ENCODE measurements at places on chromosomes 1 and 21.
A peak's percentile ranks its signal among the peaks of the same experiment; 100 is the strongest.

- DNase-seq, result no peak
Observed at GRCh38 chr1:158122833-158123388, 57.8 kb upstream of the CD1D start.

- DNase-seq, result no peak
Observed at GRCh38 chr1:157472959-157473358, 79.4 kb downstream of the FCRL5 start.

DNA sequence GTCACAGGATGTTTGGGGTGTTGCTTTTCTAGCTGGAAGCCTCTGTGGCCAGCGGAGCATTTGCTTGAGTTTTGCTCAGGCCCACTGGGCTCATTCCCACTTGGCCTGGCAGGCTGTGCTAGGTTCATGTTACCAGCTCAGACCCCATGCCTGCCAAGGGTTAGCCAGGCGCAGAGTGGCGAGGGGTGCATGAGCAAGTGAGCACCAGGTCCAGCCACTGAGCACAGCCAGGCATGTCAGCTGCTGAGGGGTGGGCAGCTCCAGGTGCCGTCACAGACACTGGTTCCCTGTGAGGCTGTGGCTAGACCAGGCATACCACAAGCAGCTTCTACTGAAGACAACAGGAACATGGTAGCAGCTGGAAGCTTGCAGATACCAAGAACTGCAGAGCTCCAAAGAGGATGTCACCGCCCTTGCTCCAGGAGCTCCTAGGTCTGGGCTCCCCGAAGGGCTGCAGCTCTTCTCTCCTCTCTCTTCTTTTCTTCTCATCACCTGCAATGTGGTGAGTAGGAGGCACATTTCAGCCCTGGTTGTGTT, 52.0 kb upstream of the CYYR1 start:
- no peak for DNase-seq

GRCh38 chr1:229427572-229427971, 6.3 kb downstream of the ACTA1 start:
- DNase-seq, result no peak

- no peak for DNase-seq
Observed at GRCh38 chr1:114109981-114110380, 43.7 kb downstream of the SYT6 start.

DNA sequence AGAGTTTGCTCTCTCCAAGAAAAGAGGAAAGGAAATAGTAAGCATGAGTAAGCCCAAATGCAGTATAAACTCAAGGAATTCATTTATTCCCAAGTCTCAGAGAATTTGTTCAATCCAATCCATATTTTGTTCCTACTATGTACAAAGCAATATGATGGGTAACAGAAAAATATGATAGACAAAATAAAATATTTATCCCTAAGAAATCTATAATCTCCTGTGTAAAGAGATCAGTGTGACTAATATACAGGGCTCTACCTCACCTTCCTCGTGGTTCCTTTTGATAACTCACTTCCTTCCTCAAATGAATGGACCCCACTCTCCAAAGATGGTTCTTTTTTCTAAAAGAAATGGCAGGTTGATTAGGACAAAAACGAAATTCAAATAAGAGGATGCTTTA, 7.6 kb downstream of the CLSPN start:
- DNase-seq, result no peak

- no peak for DNase-seq
Observed at GRCh38 chr1:94324178-94324544, 86.8 kb upstream of the ARHGAP29 start.

DNA sequence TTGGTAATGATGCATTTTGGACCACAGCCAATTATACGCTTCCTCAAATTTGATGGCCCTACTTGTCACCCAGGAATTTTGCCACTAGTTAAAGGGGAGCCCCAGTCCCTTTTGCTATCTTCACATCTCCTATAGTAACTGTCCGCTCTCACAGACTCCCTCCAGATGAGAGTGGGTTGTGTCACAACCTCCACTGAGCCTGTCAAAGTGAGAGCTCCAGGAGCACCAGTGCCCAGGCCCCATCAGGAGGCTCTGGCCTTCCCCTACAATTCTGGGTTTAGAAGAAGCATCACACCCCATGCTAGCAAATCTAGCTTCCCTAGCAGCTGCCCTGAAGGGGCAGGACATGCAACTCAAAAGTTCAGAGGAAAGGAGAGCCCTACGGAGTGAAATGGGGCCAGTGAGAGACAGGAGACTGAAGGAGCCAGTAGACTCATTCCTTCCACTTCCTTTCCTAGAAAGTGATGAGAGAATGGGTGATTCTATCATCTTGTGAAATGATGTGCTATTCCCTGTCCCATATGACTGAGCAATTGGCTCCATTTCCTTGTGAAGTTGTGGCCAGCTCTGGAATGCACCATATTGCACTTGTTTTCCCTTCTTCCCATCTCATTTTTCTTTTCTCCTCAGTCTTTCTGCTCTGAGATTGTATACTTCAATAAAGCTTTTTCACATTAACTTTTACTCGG, 541.3 kb downstream of the DPYD start:
- no peak for DNase-seq

DNA sequence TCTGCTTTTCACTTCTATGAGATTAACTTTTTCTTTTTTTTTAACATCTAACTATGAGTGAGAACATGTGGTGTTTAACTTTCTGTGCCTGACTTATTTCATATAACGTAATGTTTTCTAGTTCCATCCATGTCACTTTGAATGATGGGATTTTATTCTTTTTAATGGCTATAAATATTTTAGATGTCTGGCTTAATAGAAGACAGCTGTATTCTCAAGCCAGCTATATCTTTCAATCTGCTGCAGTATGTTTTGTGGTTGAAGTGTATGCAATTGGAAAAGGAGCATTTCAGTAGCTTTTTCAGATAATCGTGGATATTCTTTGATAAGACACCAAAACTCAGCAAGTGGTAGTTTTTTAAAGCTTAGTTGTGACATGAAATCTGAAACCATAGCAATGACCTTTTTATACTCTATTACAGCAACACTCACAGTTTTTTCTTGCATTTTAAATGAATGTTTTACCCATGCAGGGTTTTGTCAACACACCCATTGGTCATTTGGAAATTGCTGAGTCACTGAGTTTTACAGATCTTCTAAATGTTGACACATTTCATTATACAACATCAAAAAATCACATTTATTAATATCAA, 5.7 kb upstream of the SVBP start:
- DNase-seq, result no peak

- DNase-seq, result no peak
Observed at GRCh38 chr1:180160357-180160756, 5.7 kb downstream of the QSOX1 start.

- DNase-seq, result no peak
Observed at GRCh38 chr1:64163970-64164369, 39.5 kb upstream of the UBE2U start.

DNA sequence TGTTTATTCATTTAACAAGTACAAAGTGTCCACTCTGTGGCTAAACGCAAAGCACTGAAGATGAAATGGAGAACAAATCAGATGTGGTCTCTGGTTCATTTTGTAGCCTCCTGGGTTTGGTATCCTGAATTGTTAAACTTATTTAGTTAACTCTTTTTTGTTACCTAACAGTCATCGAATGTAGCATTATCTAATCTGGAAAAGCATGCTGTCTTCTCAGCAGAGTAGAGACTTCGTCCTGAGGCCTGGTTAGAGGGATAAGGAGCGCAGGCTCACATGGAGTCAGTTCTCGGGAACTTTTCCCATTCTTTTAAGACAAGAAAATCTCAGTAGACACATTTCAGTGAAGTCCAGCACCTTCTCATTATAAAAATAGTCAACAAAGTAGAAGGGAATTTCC, 33.1 kb upstream of the SH3D21 start:
- DNase-seq, result no peak

GRCh38 chr1:173852105-173852504, 15.7 kb downstream of the GAS5 start:
- DNase-seq, result no peak

DNA sequence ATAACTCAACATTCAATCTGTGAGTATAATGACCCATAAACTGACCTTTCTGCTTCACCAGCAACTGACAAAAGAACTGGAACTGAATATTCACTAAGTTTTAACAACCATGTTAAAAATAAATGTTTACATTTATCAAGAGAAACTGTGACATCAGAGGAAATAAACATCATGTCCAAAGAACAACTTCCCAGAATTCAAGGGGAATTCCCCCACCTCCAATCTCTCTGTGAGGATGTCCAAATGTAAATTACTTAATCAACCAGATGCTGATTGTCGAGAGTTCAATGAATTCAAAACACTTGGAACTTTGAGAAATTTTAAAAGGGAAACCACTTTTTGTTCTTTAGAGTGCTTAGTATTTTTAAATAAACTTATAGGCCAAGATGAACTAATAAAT, 365.6 kb upstream of the ADGRL2 start:
- DNase-seq, result no peak

- no peak for DNase-seq
Observed at GRCh38 chr1:93735722-93736121, 54.1 kb upstream of the BCAR3 start.

DNA sequence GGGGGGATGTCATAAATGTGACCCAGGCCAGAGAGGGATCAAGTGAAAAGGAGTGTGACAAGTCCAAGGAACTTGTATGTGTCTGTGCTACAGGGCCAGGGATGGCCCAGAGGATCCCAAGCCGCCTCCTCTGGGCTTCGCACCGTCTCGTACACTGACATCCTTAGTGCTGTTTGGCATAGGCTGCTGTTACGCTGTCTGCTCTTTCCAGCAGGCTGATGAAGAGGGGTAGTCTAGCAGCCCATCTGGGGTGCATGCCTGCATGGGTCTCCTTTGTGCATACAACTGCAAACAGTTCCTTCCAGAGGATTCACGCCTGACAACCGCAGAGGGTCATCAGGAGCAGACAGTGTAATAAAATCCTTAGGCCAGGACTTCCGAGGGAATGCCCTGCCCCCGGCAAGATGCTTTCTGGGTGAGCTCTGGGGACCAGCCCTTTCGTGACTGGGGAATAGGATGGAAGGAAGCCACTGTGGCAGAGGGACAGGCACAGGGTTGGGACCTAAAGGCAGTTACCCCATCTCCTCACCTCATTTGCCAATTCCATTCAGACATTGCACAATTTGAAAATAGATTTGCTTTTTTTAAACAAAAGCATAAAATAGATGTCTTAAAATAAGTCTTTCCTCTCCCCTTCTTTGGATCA, 6.3 kb upstream of the GOLT1A start:
- DNase-seq, result no peak

DNA sequence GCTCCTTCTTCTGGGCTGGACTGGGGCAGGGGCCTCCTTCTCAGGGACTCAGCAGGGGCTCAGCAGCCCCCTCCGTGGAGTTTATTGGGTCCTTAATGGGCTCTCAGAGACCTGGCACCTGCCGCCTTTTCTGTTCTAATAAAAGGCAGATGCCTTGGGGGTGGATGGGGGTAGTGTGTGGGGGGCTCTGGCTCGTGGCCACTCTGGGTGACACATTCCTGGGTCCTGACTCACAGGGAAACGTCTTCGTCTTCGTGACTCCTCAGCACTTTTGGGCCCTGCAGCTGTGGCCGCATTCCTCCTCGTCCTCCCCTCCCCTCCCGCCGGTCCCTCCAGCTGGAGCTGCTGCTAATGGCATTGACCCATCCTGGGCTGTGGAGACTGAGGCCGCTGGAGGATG, 107.8 kb upstream of the WNT4 start:
- no peak for DNase-seq

- DNase-seq, result peak; percentile 68
Observed at GRCh38 chr1:43073490-43074230, 98.4 kb downstream of the EBNA1BP2 start.

- peak; percentile 68 for DNase-seq
Observed at GRCh38 chr1:168488138-168488537, 55.7 kb downstream of the XCL2 start.

DNA sequence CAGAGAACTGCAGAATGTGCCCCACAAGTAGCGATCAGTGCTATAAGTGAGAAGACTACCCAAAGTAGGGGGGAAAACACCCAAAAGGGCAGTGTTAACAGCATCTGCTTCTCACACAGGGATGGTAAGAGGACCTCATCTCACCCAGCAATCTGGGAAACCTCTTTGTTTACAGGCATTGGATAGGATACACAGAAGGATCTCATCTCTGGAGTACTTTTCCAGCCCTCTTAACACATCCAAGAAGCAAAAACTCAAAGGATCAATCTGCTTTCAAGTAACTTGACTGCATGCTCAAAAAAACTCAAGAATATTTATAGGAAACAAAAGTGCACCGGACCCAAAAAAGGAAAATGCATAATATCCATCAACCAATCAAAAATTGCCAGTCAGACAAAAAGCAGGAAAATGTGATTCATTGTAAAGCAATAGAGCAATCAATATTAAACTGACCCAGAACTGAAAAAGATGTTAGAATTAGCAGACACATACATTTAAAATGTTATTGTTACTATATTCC, 311.0 kb upstream of the CXADR start:
- no peak for DNase-seq

DNA sequence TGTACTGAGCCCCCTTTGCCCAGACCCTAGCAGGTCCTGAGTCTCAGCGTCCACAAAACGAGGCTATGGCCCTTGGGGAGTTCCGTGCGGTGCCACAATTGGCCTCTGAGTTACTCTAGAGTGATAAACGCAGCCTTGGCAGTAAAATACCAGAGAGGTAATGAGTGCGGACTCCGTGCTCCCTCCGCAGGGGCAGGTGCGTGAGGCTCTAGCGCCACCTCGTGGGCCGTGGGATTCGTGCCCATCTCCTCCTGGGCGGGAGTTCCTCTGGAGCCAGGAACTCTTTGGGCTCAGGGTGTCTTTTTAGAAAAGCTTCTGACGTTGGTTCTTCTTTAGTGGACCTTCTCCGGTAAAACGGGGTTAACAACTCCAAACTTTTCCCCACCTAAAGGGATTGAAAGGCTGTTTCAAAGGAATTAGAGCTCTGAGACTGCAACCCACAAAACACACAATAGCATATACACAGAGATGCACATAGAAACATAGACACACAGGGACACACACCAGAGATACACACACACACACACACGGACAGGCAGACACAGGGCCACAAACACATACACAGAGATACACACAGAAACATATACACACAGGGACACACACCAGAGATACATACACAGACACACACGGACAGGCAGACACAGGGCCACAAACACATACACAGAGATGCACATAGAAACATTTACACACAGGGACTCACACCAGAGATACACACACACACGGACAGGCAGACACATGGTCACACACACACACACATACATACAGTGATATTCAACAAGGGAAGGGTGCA, 99.4 kb downstream of the KCNJ15 start:
- DNase-seq, result peak; percentile 89

GRCh38 chr1:116771997-116772647, 17.9 kb downstream of the CD2 start:
- DNase-seq, result no peak

- no peak for DNase-seq
Observed at GRCh38 chr21:33214056-33214455, 15.7 kb upstream of the IFNAR2 start.

- no peak for DNase-seq
Observed at GRCh38 chr1:152328801-152329391, 3.9 kb upstream of the FLG start.

DNA sequence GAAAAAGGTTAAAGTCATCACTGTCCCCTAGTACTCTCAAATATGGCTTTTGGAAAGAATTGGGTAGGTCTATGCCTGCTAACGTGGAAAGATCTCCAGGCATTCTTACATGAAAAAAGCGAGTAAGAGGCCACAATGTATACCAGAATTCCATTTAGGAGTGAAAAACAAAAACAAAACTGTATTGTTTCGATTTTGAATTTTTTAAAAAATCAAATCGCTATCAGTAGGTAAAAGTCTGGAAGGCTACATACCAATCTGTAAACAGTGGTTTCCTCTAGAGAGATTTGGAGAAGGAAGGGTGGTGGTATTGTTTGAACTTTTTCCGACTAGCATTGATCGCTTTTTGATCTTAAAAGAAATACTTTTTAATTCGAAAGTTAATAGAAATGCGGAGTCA, 55.9 kb downstream of the RRAGC start:
- no peak for DNase-seq
